Activated CD4-positive, alpha-beta memory T cell treated with anti-CD3 and anti-CD28 coated beads, Interleukin-2, amount 10 ng/mL, durations not matched to agents 7 days and 5 days (primary cell): ENCODE measurements at places on chromosomes 2 and 18. TPM values are rescaled to one million over a fixed set of nuclear protein-coding genes. Genes with fewer than 3 reads are reported as not detected.

Gene ASXL3
- not detected for total RNA-seq

Gene B3GNT7
- total RNA-seq, result 0.15 TPM

Gene ABCG5
- not detected for total RNA-seq

DNA sequence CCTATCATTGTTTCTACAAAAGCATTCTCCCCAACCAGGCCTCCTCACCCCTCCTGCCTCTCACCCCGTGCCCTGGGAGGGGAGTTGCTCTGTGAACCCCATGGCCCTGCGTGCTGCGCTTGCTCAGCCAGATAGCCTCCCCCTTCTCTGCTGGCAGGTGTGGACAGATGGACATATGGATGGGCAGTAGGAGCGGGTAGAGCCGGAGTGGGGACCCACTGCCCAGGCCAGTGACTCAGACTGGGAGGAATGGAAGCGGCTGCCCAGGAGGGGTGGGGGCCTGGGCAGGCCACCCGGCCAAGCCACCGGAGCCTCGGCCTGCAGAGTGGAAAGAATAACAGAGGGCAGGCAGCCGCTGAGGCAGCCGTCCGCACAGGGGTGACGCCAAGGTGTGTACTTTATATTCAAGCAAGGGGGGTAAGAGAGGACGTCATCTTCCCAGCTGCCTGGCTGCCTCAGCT lies 8.7 kb downstream of the CYP26B1 start:
- no peak for DNase-seq
- H3K4me3 ChIP-seq, result no peak overlapping the region
- no peaks in the 10 kb centered on the region for H3K36me3 ChIP-seq
- H3K27me3 ChIP-seq, result peaks cover 12% of the 10 kb centered on the region
- H3K4me1 ChIP-seq, result no peaks in the 10 kb centered on the region
- no peak overlapping the region for H3K27ac ChIP-seq

Gene REEP1
- total RNA-seq, result not detected

DNA sequence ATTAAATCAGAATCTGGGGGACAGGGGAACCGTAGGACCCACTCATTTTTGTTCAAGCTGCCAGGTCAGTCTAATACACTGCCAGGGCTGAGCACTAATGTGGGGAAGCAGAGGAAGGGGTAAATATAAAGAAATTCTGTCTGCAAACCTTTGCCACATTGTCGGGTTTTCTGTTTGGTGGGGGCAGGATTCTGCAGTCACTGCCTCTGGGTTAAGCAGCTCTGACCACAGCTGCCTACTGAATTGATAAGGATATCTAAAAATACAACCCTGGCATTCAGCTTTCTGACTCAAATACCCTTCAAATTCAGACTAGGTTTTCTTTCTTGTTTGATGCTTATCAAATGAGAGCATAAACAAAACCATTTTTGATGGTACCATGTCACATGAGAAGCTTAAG lies 6.0 kb downstream of the DNER start:
- peaks cover 3% of the 10 kb centered on the region for H3K36me3 ChIP-seq
- peaks cover 3% of the 10 kb centered on the region for H3K4me1 ChIP-seq
- H3K27ac ChIP-seq, result no peak overlapping the region
- H3K27me3 ChIP-seq, result peaks cover 51% of the 10 kb centered on the region
- no peak overlapping the region for H3K4me3 ChIP-seq
